GOT3 (cell line): ENCODE measurements at places on chromosomes 1 and 21.

DNA sequence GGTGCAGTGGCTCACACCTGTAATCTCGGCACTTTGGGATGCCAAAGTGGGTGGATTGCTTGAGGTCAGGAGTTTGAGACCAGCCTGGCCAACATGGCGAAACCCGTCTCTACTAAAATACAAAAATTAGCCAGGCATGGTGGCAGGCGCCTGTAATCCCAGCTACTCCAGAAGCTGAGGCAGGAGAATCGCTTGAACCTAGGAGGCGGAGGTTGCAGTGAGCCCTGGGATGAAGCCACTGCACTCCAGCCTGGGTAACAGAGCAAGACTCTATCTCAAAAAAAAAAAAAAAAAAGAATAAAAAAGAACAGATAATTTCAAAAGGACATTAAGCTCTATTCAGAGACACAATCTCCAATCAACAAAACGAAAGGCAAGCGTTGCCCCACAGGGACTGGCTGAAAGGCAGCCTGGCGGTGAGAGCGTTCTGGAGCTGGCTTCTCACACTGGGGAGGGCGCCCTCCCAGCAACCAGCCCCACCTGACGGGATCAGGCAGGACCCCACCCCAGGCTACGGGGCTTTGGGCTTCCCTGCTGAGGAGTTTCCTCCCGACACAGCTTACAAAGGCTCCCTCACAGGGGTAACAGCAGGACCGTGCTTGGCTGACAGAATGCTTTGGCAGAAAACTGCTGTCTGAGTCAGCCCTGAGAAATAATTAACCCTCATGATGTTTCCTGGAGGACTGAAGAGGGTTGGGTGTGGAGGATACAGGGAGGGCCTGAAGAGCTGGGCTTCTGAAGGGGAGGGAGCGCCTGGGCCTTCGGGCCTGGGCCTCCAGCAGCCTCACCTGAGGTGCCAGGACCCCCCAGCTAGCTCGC, 31.1 kb upstream of the SRP9 start:
- DNase-seq = no peak

GRCh38 chr1:116971965-116972673, 29.4 kb upstream of the CD101 start:
- no peak for DNase-seq

- DNase-seq = no peak
Measured at GRCh38 chr21:39196310-39196709, 13.1 kb upstream of the PSMG1 start.

- DNase-seq = no peak
Measured at GRCh38 chr1:22915816-22916470, 56.7 kb downstream of the LACTBL1 start.

- DNase-seq = no peak
Measured at GRCh38 chr1:179952186-179952585, 2.4 kb upstream of the CEP350 start.

DNA sequence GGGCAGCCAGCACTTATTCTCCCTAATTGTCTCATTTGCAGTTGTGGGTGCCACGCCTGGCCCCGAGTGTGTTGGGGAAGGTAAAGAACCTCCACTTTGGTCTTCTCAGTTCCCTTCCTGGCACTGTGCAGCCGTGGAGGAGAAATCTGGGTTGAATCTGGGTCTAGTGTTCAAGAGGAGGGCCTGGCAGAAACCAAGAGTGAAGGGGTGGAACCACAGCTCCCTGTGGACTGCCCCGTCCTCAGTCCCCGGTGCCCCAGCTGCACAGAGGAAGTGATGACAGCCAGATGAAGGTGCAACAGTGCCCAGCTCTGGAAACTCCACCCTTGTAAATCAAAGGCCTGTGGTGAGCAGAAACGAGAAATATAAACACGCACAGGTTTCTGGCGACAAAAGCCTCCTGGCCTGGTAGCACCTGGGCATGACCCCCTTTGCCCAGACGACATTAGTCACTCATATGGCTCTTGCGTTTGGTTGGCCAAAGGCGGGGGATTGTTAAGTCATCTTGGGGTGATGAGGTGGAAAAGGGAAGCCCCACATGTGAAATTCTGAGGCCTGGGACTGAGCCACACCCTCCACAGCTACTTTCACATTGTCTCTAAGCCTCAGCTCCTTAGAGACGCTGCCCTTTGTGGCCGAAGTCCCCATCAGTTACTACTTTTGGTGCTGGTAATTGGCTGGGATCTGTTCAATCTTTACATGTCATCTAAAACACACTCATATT, 4.2 kb upstream of the ECE1 start:
- no peak for DNase-seq

GRCh38 chr1:42937141-42937696, 21.4 kb downstream of the SLC2A1 start:
- no peak for DNase-seq

- DNase-seq = no peak
Measured at GRCh38 chr1:228005511-228006033, 1.2 kb upstream of the WNT3A start.

DNA sequence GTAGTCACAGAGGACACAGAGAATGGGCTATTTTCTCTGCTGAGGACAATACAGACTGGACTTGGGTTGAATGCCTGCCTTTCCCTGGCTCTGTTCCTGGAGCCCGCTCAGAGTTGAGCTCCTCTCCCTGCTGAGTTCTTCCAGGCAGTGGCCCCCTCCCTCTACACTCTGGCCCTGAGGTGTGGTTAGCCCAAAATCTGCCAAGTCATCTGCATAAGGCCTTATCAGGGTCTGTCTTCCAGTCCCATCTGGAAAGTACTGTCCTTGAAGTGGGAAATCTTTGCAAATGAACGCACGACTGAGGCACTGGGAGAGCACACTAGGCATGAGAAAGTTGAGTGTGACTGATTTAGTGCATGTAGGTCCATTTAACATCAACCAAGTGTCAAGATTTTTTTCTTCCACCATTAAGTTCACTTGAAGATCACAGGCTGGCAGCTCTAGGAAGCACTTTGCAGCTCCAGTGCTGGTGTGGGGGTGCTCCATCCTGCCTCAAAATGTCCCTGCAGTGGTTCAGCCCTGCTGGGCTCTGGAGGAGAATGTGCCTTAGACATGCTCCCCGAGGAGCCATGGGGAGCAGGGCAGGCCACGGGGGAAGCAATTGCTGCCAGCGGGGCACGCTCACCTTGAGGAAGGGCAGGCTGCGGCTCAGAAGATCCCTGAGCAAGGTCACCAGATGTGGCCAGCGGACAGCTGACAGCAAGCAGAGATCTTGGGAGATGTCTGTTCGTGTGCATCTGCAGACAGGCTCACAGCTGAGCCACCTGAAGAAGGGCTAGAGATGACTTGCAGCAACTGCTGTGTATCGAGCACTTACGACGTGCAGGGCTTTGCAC, 41.5 kb downstream of the IER5 start:
- DNase-seq = no peak

GRCh38 chr1:113226148-113226547, 153.2 kb downstream of the LRIG2 start:
- no peak for DNase-seq

DNA sequence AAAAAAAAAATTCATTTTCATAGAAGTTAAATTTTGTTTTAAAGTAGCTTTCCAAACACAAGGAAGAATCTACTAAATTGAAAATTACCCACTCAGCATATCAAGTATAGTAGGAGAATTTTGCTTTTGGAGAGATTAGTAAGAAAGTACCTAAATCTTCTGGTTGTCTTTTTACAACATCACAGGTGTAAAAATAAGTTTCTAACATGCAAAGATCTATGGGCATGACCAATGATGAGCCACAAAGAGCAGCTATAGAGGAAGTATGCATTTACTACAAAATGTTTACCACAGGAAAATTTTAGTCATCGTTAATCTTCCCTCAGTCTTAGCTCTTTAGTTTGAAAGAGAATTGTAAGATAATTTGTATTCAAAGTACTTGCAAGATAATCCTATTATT, 28.1 kb downstream of the ANGPTL3 start:
- no peak for DNase-seq

GRCh38 chr1:18948913-18949685, 7.4 kb downstream of the IFFO2 start:
- DNase-seq = no peak

GRCh38 chr1:248627971-248628844, 6.7 kb downstream of the OR2T11 start:
- DNase-seq = no peak

DNA sequence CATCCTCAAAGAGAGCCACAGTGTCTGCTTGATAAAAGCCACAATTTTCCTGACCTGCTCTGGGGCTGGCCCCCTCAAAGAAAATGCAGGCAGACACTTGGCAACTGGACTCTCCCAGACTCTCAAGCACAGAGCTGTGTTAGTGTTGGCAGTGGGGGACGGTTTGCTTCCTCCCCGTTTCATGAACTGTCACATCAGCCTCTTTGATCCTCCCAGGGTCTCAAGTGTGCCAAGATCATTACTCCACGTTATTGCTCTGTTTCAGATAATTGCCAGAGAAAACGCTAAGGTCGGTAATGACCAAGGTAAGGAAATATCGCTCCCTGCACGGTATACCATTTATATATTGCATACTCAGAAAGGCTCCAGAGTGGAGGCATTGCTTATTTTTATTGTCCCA, 138.8 kb downstream of the NTMT2 start:
- DNase-seq = no peak

DNA sequence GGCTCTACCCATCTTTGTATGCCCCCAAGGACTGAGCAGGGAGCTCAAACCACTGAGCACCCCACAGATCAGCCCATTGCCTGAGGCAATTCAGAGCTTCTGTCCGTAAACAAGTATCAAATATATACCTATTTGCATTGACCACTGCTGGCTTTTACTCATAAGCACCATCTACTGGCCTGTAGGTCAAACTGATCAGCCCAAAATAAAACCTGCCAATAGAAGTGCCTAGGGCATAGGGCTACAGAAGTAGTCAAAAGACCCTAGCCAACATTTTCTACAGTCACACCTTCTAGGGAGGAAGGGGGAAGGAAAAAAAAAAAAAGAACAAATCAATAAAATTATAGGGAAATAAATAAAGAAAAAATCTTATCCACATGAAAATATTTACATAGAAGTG, 5.3 kb upstream of the LCE3D start:
- no peak for DNase-seq

GRCh38 chr1:224565611-224566406, 50.3 kb upstream of the CNIH3 start:
- no peak for DNase-seq

DNA sequence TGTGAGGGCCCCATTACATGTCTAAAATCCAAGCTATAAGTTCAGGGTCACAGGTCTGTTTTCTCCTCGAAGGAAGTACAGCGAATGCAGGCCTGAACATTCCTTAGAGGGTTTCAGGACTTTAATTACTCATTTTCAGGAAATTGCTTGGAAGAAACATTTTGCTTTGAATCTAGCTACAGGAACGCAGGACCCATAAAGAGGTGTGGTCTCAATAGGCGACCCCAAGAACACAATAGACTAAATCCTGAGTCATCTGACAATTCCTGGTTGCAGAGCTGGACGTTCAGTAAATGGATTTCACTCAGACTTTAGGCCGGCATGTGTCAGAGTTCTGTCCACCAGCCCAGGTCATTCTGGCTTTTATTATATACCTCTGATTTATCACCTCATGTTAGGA, 1.0 kb upstream of the ERG start:
- no peak for DNase-seq

- DNase-seq = no peak
Measured at GRCh38 chr1:57879700-57880099, 455.8 kb upstream of the DAB1 start.

DNA sequence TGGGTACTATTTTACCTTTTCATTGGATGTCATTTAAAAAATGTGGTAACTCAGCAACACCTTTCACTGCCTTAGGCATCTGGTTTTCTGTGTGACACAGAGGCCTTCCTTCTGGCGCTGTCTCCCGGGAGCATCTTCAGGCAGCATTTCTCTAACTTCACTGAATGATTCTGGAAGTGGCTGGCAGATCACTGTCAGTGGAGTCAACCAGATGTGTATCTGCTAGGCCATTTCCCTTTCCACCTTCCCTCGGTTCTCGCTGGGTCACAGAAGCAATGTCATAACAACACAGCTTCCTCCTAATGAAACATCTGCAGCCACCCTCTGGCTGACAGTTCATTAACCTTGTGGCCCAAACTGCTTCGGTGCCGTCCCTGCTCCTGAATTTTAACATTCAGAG, 137.8 kb downstream of the KIF26B start:
- no peak for DNase-seq

DNA sequence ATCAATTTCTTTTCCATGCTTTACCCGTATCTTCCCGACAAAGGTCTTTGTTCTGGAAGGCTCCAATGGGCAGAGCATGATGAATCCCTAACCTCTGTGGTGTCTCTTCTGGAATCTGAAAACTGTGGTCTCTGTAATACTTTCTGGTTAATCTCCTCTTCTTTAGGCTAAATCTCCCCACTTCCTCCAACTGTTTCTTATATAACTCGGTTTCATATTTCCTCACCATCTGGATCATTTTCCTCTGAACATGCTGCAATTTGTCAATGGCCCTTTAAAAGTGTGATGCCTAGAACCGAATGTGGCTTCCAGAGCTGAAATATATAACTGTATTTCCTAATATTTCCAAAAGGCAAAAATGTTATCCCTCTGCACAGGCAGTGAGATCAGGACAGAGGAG, 66.1 kb downstream of the ALG14 start:
- DNase-seq = no peak

DNA sequence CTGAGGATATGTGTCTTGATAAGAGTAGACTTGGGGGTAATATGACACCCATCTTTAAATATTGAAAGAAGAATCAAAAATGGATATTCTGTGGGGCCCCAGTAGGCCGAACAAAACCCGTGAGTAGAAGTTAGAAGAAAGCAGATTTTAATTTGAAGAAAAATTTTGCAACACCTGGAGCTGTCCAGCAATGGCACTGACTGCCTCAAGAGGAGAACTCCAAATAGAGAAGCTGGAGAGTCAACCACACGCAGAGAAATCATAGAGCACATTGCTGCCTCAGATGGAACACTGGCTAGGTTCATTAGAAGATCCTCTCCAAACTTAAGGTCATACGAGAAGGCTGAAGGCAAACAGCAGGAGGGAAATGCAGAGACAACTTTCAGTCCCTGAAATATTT, 6.8 kb downstream of the NHLH1 start:
- no peak for DNase-seq

- DNase-seq = no peak
Measured at GRCh38 chr1:27149084-27149761, 5.7 kb downstream of the SLC9A1 start.

DNA sequence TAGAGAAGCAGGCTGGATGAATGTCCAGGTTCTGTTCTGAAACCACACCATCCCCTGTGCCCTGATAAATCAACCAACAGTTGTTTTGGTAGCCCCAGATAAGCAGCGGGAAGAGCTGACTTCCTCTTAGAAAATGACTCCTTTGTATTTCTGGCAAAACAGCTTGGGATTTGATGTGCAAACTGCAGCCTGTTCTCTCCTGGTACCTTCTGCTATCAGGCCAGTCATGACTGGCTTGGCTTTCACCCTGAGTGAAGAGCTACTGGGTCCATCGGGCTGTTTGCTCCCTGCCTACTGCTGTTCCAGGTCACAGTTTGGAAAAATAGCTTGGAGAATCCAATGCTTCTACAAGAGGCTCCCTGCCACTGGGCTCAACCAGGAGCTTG, 116.8 kb downstream of the DTL start:
- no peak for DNase-seq
